ENCODE measurements at places on chromosomes 4 and X.

DNA sequence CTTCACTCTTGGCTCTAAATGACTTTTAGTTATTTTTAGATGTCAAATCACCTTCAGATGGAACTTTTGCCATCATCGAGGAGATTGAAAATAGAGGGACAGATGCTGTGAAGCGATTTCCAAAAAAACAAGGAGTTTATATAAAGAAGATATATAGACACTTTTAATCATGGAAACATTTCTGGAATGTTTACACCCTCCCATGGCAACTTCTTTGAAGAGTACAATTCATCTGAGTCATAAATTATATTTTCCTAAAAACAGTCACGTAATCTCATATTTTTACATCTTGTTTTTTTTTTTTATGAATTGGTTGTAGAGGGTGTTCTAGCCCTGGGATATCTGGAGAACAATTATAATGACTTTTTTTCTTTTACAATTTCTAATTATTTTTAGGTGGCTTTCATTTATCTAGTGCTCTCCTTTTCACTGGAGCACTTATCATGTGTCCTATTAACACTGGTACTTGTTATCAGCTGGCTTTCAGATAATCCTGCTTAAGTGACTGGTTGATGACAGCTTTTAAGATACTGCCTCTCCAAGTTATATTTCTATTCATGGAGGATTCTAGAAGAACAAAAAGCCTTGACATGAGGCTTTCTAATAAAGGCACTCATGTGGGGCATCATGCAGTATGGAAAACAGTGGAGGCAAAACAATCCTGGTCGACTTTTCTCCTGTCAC lies 24.9 kb downstream of the PCDH7 start:
- no peak for DNase-seq

GRCh38 chr4:30757357-30757756 lies 37.2 kb downstream of the PCDH7 start:
- no peak for DNase-seq

DNA sequence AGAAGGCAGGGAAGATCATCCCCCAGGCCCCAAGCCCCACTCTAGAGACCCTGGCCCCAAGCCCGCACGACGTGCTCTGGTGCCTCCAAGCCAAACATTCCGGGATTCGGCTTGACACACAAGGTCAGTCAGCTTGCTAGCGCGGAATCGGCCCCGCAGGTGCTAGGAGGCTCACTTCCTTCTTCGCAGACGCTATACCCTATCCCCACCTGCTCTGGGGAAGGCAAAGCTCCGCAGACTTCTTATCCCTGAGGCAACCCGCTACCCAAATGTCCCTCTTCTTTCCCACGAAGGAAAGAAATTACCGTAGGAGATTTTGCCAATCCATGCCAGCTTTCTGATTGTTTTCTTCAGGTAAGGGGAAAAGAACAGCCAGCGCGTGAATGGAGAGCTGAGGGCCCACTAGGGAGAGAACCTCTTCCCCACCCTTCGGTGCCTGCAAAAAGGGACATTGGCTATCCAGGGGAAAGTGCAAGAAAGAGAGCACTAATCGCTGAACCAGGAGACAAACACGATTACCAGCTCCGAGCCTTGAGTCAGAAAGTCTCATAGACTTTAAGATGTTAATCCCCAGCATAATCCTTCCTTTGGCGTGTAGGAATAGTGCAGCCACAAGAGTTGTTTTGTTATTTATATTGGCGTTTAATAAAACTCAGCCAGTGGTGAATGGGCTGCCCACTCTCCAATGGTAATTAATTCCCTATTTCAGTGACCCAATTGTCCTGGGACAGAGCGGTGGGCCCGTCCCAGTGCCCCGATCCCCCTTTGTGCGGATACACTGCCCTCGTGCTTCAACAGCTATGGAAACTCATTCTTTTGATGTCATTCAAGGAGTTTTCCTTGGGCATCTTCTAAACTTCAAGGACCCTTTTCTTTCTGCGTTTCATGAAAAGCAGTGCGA lies 5.4 kb upstream of the NEUROG2 start:
- no peak for DNase-seq

DNA sequence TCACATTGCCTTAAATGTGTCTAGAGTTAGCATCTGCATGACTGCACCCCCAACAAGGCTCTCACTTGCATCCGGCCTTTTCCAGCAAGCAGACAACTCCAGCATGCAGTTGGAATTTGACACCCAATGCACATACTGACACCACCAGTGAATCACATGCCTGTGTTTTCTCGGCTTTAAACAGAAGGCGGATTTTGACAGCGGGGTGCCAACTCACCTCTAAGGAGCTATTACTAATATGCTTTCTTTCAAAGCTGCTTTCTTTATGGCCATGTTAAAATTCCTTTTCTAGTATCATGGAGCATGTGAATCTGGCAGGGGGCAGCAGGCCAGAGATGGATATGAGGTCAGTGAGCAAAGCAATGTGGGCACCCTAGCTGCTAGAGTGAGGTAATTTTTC lies 78.0 kb upstream of the CLNK start:
- DNase-seq = no peak

GRCh38 chr4:57055886-57056285 lies 54.3 kb downstream of the IGFBP7 start:
- no peak for DNase-seq

GRCh38 chr4:184851200-184851541 lies 25.4 kb upstream of the ACSL1 start:
- DNase-seq = no peak

GRCh38 chr4:78324625-78325024 lies 226.9 kb upstream of the ANXA3 start:
- no peak for DNase-seq

GRCh38 chr4:5186271-5187064 lies 135.2 kb downstream of the STK32B start:
- no peak for DNase-seq

- no peak for DNase-seq
Measured at GRCh38 chr4:145843639-145844038, 95.0 kb downstream of the ZNF827 start.

- no peak for DNase-seq
Measured at GRCh38 chr4:38873290-38873944, 5.8 kb downstream of the FAM114A1 start.

GRCh38 chr4:48127682-48128404 lies 6.2 kb downstream of the TXK start:
- peak; percentile 86 for DNase-seq

DNA sequence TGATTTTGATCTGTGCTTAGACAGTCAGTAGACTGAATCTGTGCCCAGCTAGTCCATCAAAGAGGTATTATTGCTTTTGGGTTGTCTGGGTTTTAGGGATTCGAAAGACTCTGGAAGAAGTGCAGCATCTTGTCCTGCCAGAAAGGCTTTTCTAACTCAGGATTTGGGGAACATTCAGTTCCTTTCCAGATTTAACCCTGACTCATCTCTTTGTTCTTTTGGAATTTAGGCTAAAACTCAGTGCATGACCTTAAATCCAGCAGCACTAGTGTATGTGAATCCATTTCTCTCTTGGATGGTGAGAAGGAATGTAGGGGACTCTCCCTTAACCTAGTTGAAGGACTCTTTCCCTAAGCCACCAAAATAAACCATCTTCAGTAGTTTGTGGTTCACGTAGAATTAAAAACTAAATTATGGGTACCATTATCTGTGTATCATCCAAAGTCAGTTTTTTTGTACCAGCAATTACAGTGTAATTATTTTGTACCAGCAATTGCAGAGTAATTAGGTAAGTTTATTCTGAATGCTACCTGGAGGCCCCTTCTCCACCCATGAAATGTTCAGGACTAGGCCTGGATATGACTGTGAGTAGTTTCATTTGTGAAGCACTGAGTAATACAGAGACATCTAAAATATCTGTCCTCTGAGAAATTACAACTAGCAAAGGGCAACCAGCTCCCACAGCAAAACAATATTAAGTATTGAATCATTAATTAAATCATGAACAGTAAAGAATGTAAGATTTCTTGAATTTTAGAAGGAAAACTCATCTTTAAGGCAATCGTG lies 384.0 kb downstream of the TMA16 start:
- DNase-seq = no peak

GRCh38 chr4:141464366-141464765 lies 172.0 kb upstream of the IL15 start:
- no peak for DNase-seq

GRCh38 chrX:37922928-37923327 lies 75.6 kb upstream of the DYNLT3 start:
- DNase-seq = no peak

DNA sequence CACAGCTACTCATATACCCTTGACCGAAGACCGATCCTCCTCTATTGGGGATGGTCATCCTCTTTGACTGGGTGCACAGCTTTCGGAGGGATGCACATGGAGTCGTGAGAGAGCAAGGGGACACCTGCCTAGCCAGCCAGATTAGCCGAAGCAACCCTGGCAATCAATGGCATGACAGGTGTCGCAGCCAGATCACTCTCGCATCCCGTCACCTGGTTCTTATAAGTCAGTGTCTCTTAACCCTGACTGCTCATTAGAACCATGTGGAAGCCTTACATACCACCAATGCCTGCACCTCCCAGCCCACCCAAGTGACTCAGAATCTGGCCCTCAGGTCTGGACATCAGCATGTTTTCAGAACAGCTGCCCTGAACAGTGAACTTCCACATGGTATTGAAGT lies 249.7 kb downstream of the EVC2 start:
- DNase-seq = no peak

- DNase-seq = peak; percentile 45
Measured at GRCh38 chr4:9762823-9763475, 18.5 kb upstream of the DRD5 start.

GRCh38 chrX:77679144-77679543 lies 106.9 kb downstream of the ATRX start:
- DNase-seq = no peak

- DNase-seq = no peak
Measured at GRCh38 chrX:81957900-81958545, 756.1 kb downstream of the SH3BGRL start.

DNA sequence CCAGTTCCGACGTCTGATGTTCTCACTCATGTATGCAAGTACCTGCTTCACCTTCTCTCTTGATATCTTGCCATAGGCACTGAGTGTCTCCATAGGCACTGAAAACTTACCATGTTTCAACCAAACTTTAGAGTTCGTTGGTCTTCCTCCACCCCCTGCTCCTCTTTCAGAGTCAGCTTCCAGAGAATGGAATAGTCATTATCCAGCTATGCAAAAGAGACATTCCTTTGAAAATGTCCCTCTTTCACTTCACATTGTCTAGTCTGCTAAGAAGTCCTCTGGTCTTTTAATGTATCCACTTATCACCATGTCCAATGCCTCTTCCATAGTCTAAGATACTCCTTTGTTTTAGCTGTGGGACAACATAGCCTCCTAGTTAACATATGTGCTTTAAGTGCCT lies 566.0 kb upstream of the TENM3 start:
- DNase-seq = no peak

DNA sequence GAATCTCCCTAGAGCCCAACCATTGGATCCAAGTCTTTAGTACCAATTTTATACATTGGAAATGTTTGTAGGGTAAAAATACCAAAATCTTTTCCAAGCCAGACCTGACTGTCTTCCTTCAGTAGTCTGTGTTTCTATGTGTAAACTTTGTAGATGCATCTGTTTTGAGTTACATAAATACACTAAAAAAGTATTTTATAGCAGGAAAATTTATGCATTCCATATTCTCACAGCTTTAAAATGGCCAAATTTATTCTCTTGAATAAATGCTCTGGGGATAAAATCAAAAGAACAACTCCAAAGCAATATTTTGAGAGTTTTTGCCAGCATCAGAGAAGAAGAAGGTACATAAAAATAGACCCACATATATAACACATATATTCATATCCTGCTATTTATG lies 377.4 kb downstream of the PPP3CA start:
- no peak for DNase-seq

- no peak for DNase-seq
Measured at GRCh38 chr4:8427761-8428287, 12.7 kb downstream of the ACOX3 start.

DNA sequence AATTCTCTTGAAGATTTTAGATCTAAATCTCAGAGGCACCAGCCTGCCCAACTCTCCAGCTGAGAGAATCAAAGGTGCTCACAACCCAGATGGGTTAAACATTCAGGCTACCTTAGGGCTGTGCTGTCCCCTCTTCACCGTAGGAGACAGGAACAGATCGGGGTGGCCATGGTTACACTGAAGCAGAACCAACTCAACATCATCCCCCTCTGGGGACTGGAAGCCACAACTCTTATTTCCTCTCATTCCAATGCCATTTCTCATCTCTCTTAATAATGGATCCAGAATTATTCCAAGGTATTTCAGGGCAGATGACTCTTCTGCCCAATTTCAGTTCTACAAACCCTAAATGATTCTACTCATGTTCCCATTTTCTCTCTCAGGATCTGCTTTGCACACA lies 109.7 kb downstream of the NKX6-1 start:
- DNase-seq = no peak

DNA sequence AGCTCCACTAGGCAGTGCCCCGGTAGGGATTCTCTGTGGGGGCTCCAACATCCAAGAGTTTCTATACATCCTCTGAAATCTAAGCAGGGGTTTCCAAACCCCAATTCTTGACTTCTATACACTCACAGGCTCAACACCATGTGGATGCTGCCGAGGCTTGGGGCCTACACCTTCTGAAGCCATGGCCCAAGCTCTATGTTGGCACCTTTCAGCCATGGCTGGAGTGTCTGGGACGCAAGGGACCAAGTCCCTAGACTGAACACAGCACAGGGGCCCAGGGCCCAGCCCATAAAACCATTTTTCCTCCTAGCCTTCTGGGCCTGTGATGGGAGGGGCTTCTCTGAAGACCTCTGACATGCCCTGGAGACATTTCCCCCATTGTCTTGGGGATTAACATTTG lies 511.8 kb downstream of the TRAM1L1 start:
- DNase-seq = no peak

DNA sequence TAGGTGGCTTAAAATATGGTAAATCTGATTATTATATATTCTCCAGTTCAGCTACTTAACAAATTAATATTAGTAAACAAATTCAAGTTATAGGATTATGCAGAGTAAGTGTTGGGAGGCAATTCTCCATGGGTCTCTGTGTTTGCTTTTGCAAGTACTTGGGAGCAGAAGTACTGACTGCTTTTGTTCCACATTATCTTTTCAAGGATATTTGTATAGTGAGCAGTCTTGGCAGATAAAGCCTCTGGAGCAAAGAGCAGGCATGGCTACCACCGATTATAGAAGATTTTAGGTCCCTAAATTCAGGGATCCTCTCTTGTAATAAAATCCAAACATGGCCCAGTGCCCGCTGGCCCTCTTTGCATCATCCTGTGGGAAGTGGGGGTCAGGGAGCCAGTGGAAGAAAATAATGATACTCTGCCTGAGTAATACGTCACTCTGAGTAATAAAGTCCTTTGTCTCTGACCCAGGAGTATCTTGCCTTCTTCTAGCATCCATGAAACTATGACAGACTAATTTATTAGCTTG lies 23.2 kb downstream of the NDNF start:
- no peak for DNase-seq

DNA sequence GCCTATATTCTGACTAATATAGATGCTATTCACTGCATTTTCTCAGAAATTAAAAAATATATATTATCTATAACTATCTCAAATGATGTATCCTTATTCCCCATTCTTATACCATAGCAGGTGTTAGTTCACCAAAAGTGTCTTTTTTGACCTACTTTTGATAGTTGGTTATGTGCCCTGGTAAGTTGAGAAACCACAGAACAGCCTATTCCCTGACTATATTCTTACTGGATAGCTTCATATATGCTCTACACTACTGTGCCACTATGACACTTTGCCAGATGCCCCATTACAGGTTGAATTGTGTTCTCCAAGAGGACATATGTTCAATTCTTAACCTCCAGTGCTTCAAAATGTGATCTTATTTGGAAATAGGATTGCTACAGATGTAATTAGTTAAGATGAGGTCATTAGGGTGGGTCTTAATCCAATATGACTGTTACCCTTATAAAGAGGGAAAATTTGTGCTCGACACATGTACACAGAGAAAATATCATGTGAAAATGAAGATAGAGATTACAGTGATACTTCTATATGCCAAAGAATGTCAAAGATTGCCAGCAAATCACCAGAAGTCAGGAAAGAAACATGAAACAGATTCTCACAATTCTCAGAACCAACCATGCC lies 76.1 kb downstream of the LRBA start:
- no peak for DNase-seq

Measured in AG09319 (cell line).